ENCODE measurements at places on chromosomes 1 and 21.
A peak's percentile ranks its signal among the peaks of the same experiment; 100 is the strongest.

GRCh38 chr1:214391873-214392645 is 111.1 kb downstream of the SMYD2 start:
- no peak for DNase-seq

GRCh38 chr1:23478896-23479665 is 4.9 kb downstream of the ASAP3 start:
- DNase-seq: no peak

- no peak for DNase-seq
These were observed 7.8 kb upstream of the MEF2D start for GRCh38 chr1:156508205-156508954.

- peak; percentile 16 for DNase-seq
These were observed 154.8 kb upstream of the VAMP3 start for GRCh38 chr1:7616076-7616832.

DNA sequence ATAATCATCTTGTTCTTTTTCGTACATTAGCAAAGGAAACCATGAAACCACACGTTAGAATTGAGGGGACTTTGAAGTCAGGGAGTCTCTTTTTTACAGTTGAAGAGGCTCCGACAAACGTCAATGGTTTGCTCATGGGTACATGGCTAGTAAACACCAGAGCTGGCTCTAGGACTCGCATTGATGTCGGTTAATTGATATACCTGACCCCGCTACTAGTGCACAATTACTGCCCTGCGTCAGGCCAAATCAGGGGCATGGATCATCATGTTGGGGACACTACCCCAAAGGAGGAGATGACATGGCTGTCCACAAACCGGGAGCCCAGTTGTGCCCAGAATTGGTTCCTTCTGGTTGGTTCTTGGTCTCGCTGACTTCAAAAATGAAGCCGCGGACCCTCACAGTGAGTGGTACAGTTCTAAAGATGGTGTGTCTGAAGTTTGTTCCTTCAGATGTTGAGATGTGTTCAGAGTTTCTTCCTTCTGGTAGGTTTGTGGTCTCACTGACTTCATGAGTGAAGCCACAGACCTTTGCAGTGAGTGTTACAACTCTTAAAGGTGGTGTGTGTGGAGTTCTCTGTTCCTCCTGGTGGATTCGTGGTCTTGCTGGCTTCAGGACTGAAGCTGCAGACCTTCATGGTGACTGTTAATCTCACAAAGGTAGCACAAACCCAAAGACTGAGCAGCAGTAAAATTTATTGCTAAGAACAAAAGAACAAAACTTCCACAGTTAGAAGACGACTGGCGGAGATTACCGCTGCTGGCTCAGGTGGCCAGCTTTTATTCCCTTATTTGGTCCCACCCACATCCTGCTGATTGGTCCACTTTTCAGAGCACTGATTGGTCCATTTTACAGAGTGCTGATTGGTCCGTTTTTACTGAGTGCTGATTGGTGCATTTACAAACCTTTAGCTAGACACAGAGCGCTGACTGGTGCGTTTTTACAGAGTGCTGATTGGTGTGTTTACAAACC is 126.9 kb upstream of the ERRFI1 start:
- DNase-seq: peak; percentile 11

GRCh38 chr1:65412256-65412983 is 8.0 kb upstream of the LEPR start:
- no peak for DNase-seq

DNA sequence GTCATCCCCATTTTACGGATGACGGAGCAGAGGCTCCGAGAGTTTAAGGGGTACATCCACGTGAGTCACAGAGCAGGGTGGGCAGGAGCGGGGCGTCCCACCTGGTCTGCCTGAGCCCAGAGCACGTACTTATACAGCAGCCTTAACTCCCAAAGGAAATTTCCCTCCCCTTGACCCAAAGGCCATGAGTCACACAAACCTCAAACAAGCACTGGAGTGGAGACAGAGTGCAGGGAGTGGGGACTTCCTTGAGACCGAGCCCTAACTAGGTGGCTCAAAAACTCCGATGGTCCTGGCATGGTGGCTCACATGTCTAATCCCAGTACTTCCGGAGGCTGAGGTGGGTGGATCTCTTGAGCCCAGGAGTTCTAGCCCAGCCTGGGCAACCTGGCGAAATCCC is 141.6 kb upstream of the KLHDC7A start:
- no peak for DNase-seq

- no peak for DNase-seq
These were observed 22.5 kb upstream of the PKP1 start for GRCh38 chr1:201260648-201261311.

GRCh38 chr1:109816975-109817535 is 53.3 kb upstream of the EPS8L3 start:
- no peak for DNase-seq

DNA sequence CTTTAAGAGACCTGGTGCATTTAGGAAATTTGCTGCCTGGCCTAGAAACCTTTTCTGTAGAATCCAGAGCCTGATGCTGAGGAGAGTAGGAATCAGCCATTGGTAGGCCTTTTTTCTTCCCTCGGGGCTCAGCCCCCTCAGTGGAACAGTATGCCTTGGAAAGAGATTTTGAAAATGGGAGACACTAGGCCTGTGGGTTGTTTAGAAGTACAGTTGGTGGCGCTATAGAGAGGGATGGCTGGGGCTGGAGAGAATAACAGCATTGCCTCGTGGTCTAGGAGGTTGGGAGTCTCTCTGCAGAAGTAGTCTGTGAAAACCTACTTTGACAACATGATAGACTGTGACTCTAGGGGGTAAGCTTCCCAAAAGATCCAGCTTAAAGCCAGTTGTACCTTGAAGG is 8.2 kb downstream of the KIF2C start:
- DNase-seq: no peak

- no peak for DNase-seq
These were observed 17.2 kb upstream of the NCF2 start for GRCh38 chr1:183607322-183607980.

DNA sequence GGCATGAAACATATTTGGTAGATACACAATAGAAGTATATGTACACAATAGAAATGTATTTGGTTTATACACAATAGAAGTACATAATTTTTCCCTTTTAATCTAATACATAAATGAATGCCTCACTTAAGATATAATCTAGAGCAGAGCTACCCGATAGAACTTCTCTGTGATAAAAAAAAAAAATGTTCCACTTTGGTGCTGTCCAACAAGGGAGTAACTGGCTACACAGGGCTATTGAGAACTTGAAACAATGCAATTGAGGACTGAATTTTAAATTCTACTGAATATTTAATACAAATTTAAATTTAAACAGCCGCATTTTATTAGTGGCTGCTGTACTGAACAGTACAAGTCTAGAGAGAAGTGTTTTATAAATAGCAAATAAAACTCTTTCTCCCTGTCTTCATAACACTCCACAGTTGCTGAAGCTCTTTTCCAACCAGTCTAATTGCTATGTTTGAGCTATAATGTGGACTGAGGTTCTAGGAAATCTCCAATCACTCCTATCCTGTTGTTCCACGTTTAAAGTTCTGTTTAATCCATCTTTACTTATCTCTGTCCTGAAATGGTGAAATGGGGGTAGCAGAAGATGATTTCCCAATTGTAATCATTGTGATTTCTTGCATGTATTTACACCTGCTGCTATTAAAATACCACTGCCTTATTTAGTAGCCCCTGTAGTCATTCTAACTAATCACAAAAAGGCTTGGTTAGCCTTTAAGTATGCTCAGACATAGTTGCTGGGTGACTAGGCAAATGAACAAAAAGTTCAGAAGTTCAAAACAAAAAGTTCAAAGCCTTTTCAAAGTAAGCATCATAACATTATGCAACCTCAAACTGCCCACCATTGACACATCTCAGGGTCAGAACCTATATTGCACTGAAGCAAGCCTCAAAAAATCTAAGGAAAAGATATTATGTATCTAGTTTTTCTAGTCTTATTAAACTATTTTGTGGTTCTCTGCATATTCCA is 192.3 kb upstream of the C1orf87 start:
- DNase-seq: no peak

DNA sequence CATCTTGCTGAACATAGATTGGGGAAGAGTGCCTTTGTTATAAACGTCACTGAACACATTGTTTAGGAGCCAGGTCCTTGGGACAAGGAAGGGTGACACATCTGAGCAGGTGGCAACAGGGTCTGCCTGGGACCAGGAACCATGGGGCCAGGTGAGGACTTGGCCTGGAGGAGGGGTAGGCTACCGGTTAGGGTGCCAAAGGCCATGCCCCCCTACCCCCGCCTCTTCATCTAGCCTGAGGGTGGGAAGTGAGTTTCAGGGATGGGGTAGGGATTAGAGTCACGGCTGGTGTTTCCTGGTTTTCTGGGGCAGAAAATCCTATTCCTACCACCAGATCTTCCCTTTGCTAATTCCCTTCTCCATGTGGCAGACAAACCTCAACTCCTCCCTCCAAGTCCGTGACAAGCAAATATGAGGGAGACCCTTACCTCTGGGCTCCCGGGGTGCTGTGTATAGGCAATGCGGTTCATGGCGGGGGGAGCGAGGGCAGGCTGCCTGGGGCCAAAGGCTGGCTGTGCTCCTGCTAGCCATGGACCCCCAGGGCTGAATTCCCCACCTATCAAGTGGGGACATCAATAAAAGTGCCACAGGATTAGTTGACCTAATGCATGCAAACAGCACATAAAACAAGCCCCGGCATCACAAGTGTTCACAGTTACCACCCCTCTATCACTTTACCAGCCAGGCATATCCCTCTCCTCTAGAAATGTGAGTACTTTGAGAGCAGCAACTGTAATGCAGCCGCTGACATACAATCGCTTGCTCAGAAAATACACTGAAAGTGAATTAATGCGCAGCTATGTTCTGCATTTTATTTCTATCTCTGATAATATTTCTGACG is 14.5 kb downstream of the CD247 start:
- DNase-seq: no peak

Measured in stimulated activated CD4-positive, alpha-beta T cell treated with anti-CD3 and anti-CD28 coated beads, Interleukin-4, amount 100 ng/mL, for 48 hours (primary cell).